ENCODE measurements at places on chromosomes 12 and 14. TPM values are rescaled to one million over a fixed set of nuclear protein-coding genes. Genes with fewer than 3 reads are reported as not detected.

- no peak overlapping the region for H3K27ac ChIP-seq
- H3K4me3 ChIP-seq: no peak overlapping the region
- no peaks in the 10 kb centered on the region for H3K27me3 ChIP-seq
- H3K4me1 ChIP-seq: no peaks in the 10 kb centered on the region
Measured at GRCh38 chr14:104786091-104786586, 9.4 kb downstream of the AKT1 start.

GRCh38 chr14:60744566-60744965 is 10.0 kb downstream of the MNAT1 start:
- no peak for DNase-seq
- no peaks in the 10 kb centered on the region for H3K4me1 ChIP-seq
- H3K4me3 ChIP-seq: no peak overlapping the region
- H3K36me3 ChIP-seq: no peaks in the 10 kb centered on the region

DNA sequence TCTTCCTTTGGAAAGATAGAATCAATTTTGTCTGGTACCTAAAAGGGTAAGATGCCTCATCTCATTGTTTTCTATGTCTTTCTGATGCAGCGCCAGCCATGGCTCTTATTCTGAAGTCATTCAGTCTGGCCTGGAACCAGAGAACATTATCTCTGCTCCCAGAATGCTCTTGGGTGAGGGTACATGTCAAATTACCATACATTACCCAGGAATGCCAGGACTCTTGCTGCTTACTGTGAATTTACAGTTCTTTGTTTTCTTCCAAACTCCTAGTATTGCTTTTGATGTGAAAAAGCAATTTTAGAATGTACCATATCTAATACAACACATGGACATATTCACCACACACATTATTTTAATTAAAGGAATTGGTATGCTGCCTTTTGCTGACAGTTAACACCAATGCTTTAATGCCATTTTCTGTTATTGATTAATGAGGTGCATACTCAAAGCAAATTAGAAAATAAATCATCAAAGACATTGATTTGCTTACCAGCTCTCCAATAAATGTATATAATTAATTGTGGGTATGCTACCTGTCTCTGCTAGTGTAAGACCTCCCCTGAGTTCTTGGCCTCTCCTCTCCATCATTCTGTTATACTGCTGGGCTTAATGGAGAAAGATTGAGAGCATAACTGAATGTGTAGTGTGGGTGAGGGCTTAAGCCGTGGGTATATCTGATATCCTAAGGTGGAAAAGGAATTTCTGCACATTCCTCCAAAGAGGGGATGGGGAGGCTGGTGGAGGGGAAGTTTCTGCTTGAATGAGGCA is 337.7 kb downstream of the C12orf75 start:
- no peak overlapping the region for H3K4me3 ChIP-seq
- H3K36me3 ChIP-seq: no peaks in the 10 kb centered on the region
- H3K4me1 ChIP-seq: no peaks in the 10 kb centered on the region
- no peak overlapping the region for H3K27ac ChIP-seq
- H3K27me3 ChIP-seq: no peaks in the 10 kb centered on the region
- no peak for DNase-seq

DNA sequence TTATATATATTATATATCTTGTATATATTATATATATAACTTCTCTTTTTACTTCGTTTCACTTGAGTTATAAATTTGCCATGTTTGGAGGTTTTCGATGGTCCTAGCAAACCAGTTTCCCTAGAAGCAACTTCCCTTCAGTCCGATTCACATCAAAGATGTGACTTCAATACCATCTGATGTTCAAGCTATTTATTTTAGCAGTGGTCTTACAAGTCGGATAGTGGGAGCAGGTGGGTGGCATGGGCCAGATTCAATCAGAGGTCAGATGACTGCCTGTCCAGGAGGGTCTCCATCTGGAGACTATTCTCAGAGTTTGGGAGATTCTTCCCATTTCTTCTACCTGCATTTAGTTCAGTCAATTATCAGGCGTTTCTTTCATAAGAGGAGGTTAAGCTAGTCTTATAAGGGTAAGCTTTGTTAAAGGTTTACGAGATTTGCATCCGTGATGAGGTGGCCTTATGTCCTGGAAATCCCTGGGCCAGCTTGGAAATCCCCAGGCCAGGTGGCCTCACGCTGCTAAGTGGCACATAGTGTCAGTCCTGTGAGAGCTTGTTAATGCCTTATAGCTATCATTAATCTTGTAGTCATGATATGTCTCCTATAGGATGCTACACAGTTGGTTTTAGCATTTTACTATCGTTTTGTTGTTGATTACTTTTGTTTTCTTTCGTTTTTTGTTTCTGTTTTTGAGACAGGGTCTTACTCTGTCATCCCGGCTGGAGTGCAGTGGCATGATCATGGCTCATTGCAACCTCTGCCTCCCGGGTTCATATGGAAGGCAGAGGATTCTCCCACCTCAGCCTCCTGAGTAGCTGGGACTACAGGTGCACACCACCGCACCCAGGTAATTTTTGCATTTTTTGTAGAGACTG is 145.8 kb downstream of the BICD1 start:
- DNase-seq: no peak
- no peaks in the 10 kb centered on the region for H3K27me3 ChIP-seq
- no peaks in the 10 kb centered on the region for H3K36me3 ChIP-seq

AICDA gene
- total RNA-seq: 1.8 TPM

SRGAP1 gene
- 92.4 TPM for total RNA-seq

MFAP5 gene
- 67.4 TPM for total RNA-seq

GRCh38 chr14:31357279-31357678 is 63.1 kb downstream of the HEATR5A start:
- no peak overlapping the region for H3K27ac ChIP-seq
- H3K4me3 ChIP-seq: no peak overlapping the region
- no peak for DNase-seq
- no peaks in the 10 kb centered on the region for H3K27me3 ChIP-seq
- H3K4me1 ChIP-seq: no peaks in the 10 kb centered on the region
- H3K36me3 ChIP-seq: no peaks in the 10 kb centered on the region

- no peaks in the 10 kb centered on the region for H3K4me1 ChIP-seq
- no peak for DNase-seq
- no peaks in the 10 kb centered on the region for H3K36me3 ChIP-seq
- no peaks in the 10 kb centered on the region for H3K27me3 ChIP-seq
- H3K4me3 ChIP-seq: no peak overlapping the region
Measured at GRCh38 chr12:63752283-63752682, 27.4 kb upstream of the RXYLT1 start.

DNA sequence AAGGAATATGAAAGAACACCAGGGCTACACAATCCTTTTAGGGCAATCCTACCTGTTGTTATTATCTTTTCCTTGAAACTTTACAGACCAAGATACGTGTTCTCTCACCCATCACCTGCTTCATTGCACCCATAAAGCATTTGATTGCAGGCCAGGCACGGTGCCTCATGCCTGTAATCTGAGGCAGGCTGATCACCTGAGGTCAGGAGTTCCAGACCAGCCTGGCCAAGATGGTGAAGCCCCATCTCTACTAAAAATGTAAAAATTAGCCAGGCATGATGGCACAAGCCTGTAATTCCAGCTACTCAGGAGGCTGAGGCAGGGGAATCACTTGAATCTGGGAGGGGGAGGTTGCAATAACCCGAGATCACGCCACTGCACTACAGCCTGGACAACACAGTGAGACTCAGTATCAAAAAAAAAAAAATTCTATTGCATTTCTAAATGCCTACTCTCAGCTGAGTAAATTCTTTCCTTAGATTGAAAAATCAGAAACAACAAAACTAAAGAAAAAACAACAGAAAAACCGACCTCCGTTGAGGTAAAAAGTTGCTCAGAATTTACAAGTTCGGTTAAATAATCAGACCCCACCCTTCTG is 183.7 kb upstream of the TMEM132C start:
- H3K36me3 ChIP-seq: no peaks in the 10 kb centered on the region
- no peaks in the 10 kb centered on the region for H3K27me3 ChIP-seq
- no peaks in the 10 kb centered on the region for H3K4me1 ChIP-seq
- DNase-seq: no peak

DNA sequence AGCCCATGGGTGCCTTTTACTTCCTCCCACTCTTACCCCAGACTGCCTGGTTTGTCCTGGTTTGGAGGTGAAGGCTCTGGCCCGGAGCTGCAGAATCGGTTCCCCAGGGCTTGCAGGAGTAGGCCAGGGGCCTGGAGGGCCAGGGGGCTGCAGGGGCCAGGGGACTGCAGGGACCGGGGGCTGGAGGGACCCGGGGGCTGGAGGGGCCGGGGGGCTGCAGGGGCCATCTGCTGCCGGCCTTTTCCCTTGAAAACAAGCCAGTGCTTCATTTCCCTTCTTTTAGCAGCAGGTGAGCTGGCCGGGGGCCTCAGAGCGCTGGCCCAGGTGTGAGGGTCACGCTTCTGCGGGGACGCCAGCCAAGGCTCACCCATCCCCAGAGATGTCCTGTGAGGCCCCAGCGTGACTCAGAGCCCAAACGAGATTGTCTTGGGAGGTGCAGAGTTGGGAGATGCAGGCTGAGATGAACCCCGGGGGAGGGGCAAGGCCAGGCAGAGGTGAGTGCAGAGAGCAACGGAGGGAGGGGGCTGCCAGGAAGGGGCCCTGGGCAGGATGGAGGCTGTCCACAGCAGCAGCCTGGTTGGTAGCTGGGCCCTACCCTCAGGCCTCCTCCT is 154.9 kb downstream of the KIF26A start:
- no peaks in the 10 kb centered on the region for H3K36me3 ChIP-seq
- H3K4me1 ChIP-seq: no peaks in the 10 kb centered on the region
- DNase-seq: peak; percentile 26
- no peaks in the 10 kb centered on the region for H3K27me3 ChIP-seq

DNA sequence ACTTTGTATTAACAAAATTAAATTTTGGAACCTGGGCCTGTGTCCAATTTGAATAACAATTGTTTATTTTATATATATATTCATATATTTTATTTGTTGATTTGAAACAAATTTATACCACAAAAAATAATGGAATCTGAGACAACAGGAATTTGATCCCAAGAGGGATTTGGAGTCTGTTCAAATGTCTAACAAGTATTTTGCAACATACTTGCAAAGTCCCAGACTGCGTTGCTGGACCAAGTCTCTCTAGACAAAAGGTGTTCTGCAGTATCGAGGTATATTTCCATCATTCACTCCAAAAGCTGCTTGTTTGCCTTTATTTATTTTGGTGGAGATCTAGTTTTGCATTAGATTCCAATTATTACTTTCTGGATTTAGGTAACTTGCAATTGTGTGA is 68.7 kb upstream of the PTPRR start:
- no peaks in the 10 kb centered on the region for H3K4me1 ChIP-seq
- no peak overlapping the region for H3K4me3 ChIP-seq
- H3K36me3 ChIP-seq: no peaks in the 10 kb centered on the region
- no peaks in the 10 kb centered on the region for H3K27me3 ChIP-seq

DNA sequence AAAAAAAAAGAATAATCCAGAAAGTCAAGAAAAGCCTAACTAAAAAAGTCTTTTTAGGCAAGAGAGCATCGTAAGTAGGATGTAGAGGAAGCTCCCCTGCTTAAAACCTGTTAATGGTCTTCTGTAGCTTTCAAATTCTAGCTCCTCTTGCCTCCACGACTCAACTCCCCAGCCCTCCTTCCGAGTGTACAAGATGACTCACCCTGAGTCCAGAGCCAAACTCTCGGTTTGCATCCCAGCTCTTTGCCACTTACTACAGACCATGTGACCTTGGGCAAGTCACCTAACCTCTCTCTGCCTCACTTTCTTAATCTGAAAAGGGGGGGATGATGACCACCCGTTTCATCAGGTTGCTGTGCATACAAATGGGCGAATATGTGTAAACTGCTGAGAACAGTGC is 460.4 kb downstream of the DPF3 start:
- H3K27me3 ChIP-seq: no peaks in the 10 kb centered on the region
- no peak overlapping the region for H3K4me3 ChIP-seq
- no peak overlapping the region for H3K27ac ChIP-seq
- no peaks in the 10 kb centered on the region for H3K36me3 ChIP-seq
- H3K4me1 ChIP-seq: no peaks in the 10 kb centered on the region
- DNase-seq: no peak
